ENCODE measurements at places on chromosomes 7 and 10.
A peak's percentile ranks its signal among the peaks of the same experiment; 100 is the strongest.

DNA sequence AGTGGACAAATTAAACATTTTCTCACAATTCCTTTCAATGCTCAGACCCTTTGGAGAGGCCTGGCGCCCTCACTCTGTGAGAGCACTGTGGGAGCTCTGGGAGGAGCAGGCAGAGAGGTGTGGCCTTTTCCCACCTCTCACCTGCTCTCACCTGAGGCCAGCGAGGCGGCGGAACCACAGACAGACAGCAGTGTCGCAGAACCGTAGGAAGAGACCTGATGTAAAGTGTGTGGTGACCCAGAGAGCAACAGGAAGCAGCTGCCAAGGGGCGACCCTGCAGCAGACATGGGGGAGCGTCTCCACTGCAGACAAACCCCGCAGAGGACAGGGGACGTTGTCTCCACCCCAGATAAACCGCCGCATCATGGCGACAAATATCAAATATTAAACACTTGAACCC, 15.6 kb upstream of the PARP12 start:
- DNase-seq = no peak

DNA sequence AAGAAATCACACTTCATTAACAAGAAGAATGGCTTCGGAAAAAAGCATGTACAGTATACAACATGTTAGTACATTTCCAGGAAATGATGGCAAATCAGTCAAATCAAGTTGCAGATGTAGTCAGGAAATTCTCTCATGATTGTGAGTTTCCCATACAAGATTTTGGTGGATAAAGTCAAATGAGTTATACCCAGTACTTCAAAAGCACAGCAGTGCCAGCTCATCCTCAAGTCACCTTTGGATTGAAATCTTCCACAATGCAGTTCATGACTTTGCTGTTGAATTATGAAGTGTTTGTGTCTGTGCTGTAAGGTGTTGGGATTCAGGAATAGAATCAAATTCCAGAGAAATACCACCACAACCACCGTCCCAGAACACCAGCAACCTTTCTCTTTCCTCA, 301.3 kb upstream of the BMPER start:
- no peak for DNase-seq

DNA sequence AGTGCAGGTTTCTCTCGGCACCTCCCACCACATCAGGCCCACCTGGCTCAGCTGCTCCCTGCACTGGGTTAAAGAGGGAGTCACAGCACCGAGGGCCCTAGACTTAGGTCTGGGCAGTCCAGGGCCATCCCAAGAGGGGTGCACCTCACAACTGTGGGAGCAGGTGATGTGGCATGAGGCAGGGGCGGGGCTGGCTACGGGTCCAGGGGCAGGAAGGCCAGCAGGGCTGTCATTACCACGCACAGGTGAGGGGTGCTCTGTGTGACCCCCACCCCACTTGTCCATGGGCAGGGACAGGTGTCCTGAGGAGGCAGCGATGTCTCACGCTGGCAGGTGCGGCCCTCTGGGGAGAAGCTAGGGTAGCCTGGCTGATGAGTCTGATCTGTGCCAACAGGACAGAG, 40.5 kb upstream of the DPYSL4 start:
- DNase-seq = no peak

GRCh38 chr10:52400562-52400961, 86.5 kb downstream of the DKK1 start:
- DNase-seq = no peak

- DNase-seq = no peak
Observed at GRCh38 chr10:96041146-96041545, 2.2 kb upstream of the CCNJ start.

DNA sequence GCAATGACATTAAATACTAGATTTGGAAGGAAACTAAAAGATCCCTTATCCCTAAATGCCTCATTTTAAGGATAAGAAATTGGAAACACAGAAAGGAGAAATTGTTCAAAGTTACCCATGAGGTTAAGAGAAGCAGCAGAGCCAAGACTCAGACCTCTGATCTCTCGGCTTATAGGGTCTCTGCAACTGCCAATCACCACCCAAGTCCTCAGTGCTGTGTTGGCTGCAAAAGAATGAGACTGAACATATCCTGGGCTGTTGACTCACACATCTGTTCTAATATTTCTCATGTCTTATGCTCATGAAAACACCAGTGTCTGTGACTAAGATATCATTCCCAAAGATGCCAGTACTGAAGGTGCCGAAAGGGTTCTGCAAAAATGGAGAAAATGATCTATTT, 153.3 kb downstream of the XPNPEP1 start:
- no peak for DNase-seq

- no peak for DNase-seq
Observed at GRCh38 chr10:7345717-7346116, 65.1 kb downstream of the SFMBT2 start.

DNA sequence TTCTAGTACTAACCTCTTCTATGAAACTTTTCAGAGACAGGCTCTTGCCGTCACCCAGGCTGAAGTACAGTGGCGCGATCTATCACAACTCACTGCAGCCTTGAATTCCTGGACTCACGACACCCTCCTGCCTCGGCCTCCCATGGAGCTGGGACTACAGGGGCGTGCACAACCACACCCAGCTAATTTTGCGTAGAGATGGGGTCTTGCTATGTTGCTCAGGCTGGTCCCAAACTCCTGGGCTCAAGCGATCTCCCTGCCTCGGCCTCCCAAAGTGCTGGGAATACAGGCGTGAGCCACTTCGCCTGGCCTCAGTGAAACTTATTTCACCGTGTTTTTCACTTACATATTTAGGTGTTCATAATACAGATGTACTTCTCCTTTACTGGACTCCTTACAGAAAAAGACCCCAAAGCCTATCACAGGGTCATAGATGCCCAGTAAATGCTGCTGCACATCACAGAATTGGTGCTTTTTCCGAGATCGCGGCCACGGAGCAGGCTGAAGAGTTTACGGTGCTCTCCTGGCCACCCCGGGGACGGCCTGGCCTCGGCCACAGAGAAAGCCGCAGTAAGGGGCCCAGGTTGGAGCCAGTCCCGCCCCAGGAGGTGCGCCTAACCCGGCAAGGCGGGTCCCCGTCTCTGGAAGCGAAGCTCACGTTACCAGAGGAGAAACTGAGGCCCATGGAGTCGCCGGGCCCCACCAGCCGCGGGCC, 595 bp downstream of the TBL2 start:
- no peak for DNase-seq

- DNase-seq = no peak
Observed at GRCh38 chr10:91694170-91694794, 61.4 kb upstream of the PPP1R3C start.

DNA sequence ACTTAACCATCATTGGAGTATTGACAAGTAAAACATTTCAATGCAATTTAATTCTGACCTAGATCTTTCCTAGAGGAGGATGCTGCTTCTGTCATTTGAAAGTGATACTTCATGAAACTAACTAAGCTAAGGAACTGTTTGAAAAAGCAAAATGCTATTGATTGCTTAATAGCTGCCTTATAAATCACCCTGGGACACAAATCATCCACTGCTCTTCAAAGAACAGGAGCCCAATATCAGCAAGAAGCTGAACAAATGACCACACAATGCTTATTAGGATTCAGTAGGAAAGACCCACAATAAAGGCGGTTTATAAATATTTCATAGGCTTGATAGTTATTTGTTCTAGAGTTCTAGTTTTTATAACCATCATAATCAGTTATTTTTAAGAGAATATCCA, 216.3 kb downstream of the TEX36 start:
- no peak for DNase-seq

DNA sequence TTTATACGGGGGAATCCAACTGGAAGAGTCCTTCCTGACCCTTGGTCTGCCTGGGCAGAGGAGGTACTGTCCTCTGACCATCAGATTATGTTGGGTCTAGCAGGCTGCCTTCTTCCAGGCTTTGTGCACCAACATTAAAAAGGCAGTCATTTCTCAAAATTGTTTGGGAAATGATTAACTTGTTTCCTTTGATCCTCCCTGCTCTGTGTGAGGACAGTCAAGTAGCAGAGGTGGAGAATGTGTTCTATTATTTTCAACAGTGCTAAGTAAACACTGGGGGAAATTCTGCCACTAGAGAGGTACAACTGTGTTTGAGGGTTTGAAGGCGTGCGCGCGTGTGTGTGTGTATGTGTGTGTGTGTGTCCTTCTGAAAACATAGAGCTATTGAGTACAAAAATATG, 20.6 kb downstream of the ACSL5 start:
- no peak for DNase-seq

DNA sequence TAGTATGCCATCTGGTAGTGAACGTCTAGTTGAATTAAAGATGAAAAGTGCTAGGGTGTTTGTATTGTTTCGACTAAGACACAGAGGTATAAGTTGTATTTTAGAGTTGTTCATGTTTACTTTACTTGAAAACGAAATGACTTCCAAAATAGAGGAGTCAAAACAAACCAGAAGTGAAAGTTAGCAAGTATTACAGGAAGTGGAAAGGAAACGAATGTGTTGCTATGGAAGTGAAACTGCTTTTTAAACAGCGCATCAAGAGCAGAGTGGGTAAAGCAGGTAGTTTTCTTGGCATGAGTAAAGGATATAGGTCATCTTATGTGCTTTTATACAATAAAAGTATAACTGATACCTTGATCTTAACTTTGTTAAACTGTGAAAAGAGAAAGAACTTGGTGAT, 20.0 kb upstream of the GALNTL5 start:
- DNase-seq = no peak

DNA sequence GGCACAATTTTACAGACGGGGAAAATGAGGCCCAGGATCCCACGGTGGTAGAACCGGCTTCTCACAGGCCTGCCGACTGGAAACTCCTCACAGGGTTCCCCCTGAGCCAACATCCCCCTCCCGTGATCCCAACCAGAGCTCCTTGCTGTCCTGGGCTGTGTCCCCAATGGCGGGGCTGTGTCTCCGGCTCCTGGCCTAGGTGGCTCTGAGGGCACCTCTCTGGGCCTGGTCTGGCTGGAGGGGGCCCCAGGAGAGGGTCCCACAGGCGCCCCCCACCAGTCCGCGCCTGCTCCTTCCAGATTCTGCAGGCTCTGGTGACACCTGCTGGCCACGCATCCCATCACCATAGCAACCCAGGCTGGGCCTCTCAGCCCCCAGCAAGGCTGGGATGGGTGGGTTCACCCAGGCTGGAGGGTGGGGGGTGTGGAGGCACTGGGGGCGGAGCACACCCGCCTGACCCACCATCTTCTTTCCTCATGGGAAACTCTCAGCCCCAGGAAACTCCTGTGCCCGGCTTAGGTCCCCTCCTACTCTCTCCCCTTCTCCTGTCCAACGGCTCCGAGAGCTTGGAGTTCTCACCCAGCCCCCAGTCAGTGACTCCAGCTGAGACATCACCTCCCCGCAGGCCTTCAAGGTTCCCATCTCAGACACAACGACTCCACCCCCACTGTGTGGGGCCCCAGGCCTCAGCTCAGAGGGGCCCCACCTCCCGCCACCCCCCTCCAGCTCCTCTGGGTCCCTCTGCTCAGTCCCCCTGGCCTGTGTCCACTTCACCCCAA, 27.1 kb upstream of the TNRC18 start:
- peak; percentile 46 for DNase-seq

- DNase-seq = no peak
Observed at GRCh38 chr10:25639646-25640045, 294.4 kb upstream of the MYO3A start.

- peak; percentile 36 for DNase-seq
Observed at GRCh38 chr10:12780634-12781601, 220.6 kb downstream of the CCDC3 start.

DNA sequence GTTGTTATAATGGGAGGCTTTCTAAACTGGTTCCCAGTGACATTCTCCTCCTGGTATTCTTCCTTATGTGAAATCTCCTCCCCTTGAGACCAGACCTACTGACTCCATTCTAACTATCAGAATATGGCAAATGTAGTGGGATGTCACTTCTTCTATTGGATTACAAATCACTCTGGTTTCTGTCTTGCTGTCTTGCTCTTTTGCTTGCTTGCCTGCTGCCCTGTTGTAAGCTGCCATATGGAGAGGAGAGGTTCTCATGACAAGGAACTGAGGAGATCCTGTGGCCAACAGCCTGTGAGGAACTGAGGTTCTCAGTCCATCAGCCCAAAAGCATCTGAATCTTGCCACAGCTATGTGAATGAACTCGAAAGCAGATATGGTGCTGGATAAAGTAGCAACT, 4.7 kb upstream of the NRCAM start:
- DNase-seq = no peak

DNA sequence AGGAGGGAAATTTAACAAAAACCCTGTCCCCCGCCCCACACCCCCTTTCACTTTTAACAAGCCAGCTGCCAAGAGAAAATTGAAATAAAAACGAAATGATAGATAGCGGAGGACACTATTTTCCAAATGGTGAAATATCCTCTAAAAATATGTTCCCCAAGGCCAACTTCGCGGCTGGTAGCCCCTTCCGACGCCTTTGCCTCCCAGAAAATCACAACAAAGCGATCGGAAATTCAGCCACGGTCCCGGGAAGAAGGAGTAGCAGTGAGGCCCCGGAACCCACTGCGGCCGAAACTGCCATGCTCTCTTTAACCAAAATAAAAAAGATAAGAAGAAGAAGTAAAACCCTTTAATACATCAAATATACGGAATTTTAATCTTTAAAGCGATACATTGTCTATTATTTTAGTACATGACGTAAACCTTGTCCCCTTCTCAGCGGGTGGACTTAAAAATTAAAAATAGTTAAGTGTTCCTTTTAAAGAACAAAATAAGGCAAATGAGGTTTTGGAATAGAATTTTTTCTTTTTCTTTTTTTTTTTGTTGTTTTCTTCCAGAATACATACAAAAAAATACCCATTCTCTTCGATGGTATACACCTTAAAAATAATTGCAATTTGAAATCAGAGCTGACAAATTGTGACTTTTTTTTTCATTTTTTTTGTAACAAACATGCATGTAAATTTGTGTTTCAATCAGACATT, 3.9 kb downstream of the ZNF503 start:
- no peak for DNase-seq

- DNase-seq = no peak
Observed at GRCh38 chr7:44292876-44293560, 32.4 kb downstream of the CAMK2B start.

DNA sequence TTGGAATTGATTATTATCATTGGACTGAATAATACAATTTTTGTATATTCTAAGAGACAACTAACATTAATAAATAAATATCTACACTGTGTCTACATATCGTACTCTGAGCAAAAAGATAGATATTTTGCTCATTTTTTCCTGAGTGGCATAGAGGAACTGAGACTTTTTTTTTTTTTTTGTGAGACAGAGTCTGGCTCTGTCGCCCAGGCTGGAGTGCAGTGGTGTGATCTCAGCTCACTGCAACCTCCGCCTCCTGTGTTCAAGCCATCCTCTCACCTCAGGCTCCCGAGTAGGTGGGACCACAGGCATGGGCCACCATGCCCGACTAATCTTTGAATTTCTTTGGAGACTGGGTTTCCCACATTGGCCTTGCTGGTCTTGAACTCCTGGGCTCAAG, 14.0 kb downstream of the KMT2E start:
- no peak for DNase-seq

- no peak for DNase-seq
Observed at GRCh38 chr10:119348516-119349240, 141.3 kb downstream of the GRK5 start.

- DNase-seq = no peak
Observed at GRCh38 chr10:103507235-103508191, 14.0 kb downstream of the NEURL1 start.

DNA sequence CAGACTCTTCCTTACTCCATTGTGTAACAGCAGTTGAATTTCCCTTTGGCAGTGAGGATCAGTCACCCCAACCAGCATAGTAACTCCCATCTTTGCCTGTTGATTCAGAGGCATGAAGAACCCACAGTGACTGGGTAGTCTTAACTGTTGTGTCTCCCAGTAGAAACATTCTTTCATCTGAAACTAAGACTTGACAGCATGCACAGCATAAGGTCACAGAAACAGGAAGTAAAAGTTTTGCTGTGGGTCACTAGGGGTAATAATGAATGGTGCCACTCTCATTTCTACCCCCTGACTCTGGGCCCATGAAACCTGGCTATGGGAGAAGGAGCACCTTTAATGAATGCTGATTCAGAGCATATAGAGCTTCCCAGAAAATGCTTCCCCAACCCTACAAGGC, 8.3 kb upstream of the FRMPD2 start:
- no peak for DNase-seq
